Hair follicular keratinocyte (primary cell): ENCODE measurements at places on chromosomes 16 and 17. TPM values are rescaled to one million over a fixed set of nuclear protein-coding genes. Genes with fewer than 3 reads are reported as not detected.

CES5A gene
- total RNA-seq, result not detected in 2 replicates

SDR42E1 gene
- 10.1 and 15.1 TPM in 2 replicates for total RNA-seq

KCNG4 gene
- not detected in 2 replicates for total RNA-seq

B9D1 gene
- total RNA-seq, result 29.5 and 34.6 TPM in 2 replicates

OR3A3 gene
- not detected in 2 replicates for total RNA-seq

RDM1 gene
- 0.23 and 1.0 TPM in 2 replicates for total RNA-seq

CASKIN2 gene
- 6.3 and 9.5 TPM in 2 replicates for total RNA-seq

TMEM219 gene
- 123 and 159 TPM in 2 replicates for total RNA-seq

NHLRC4 gene
- 0.11 and 0.16 TPM in 2 replicates for total RNA-seq

NPTX1 gene
- total RNA-seq, result 0.08 and 0.15 TPM in 2 replicates

TP53TG3C gene
- total RNA-seq, result not detected in 2 replicates

DCAKD gene
- total RNA-seq, result 44.2 and 64.7 TPM in 2 replicates

TGFB1I1 gene
- 20.4 and 31.9 TPM in 2 replicates for total RNA-seq

OR3A2 gene
- not detected in 2 replicates for total RNA-seq

IGSF6 gene
- 0.15 TPM in 1 of 2 replicates, not detected in the other for total RNA-seq

DNAI2 gene
- not detected in 2 replicates for total RNA-seq

HAS3 gene
- total RNA-seq, result 58.4 and 75.7 TPM in 2 replicates

HID1 gene
- 0.08 and 0.16 TPM in 2 replicates for total RNA-seq

MAPK7 gene
- total RNA-seq, result 7.7 and 14.1 TPM in 2 replicates

CACNG1 gene
- not detected in 2 replicates for total RNA-seq

GSDMA gene
- 1.9 and 8.4 TPM in 2 replicates for total RNA-seq

CDK3 gene
- total RNA-seq, result 0.16 and 1.3 TPM in 2 replicates

ZNF750 gene
- 0.08 and 0.70 TPM in 2 replicates for total RNA-seq

TBC1D3L gene
- total RNA-seq, result 1.5 and 4.4 TPM in 2 replicates

GPRC5B gene
- not detected in 2 replicates for total RNA-seq

TNFRSF17 gene
- not detected in 2 replicates for total RNA-seq

SEPTIN12 gene
- not detected in 2 replicates for total RNA-seq

STH gene
- not detected in 2 replicates for total RNA-seq

TVP23A gene
- not detected in 2 replicates for total RNA-seq

KRTAP4-5 gene
- total RNA-seq, result not detected in 2 replicates

PTX4 gene
- total RNA-seq, result not detected in 2 replicates

CALCOCO2 gene
- 27.6 and 32.7 TPM in 2 replicates for total RNA-seq
